ENCODE measurements at places on chromosomes 16 and 17.

DNA sequence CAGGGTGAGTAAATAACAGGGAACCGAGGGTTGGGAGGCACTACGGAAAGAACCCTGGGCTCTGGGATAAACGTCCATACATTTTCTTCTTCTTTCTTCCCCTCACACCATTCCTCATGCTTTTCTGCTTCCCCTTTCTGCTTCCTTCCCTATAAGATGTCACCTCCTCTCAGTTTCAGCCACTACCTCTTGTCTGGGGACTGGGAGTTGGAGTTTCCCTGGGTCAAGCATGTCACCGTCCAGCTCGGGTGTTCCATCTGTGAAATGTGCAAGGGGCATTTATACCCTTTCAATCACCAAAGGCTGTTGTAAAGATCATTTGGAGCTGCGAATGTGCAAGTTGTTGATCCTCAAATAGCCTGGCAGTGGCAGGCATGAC lies 17.5 kb upstream of the CCL22 start:
- no peak for DNase-seq

- DNase-seq: no peak
Measured at GRCh38 chr16:25796239-25796638, 104.5 kb downstream of the HS3ST4 start.

DNA sequence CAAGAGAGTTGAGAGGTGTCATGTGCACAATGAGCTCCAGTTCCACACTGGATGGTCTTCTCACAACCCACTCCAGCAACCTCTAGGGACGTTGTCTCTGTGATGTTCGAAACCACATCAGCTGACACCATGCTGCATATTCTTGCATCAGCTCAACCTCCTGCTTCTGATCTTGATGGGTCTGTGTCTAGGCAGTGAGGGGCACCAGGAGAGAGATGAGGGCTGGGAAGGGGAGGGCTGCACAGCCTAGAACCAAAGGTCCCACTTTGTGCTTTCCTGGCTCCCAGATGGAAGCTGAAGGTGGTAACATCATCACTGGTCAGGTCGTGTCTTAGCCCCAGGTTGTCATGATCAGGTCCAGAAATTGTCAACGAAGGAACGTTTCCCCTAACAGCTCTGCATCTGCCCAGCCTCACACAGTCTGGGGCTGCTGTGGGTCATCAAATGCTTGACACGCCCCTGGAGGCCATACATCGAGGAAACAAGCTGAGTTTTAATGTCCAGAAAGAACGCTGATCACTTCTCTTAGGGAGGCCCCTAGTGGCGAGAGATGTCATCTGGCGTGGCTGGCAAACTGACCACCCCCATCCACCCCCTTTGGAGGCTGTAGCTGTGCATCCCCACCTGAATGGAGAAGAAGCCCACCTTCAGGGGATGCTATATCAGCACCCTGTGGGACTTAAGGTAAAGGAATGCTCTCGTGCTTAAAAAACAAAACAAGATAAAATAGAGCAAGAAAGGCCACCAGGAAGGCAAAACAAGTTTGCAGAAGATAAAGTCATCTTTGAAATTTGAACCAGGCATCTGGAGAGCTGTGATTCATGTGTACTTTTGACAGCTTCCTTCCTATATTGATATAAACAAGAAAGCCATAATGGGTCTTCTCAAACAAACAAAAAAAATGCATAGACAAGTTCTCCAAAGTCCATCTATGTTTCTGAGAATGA lies 58.3 kb downstream of the WIPI1 start:
- DNase-seq: no peak

DNA sequence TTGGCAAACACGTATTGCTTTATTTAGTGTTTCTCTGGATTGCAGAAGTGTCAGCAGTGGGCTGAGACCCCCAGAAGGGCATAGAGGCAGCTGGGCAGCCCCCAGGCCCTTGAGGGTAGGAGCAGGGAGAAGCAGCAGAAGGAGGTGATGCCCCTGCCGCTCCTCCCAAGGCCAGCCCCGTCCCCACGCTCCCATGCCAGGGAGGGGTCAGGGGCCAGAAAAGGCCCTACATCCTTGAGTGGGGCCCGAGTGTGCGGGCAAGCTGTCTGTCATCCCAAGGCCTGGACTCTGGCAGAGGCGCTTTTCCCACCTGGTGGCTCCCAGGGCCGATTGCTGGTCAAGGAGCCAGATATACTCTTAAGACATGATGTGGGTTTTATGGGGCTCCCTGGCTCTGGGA lies 8.2 kb upstream of the CRK start:
- DNase-seq: no peak

DNA sequence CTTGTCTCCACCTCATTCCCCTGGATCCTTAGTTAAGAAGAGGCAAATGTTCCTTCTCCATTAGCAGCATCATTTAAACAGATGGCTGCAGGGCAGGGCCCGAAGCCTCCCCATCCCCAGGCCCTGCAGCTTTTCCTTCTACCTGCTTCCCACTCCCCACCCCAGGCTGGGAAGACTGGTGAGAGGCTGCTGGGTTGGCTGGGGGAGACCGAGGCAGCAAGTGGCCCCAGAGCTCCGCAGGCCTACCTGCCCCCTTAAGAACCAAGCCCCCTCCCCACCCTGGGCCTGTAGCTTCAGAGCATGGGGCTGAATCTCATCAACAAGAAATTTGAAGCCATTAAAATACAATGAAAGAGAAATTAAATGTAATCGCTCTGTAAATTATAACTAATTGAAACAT lies 22.1 kb upstream of the RPL38 start:
- DNase-seq: no peak

GRCh38 chr16:20393801-20394577 lies 10.5 kb downstream of the PDILT start:
- no peak for DNase-seq
